ENCODE measurements at places on chromosomes 6 and 20. TPM values are rescaled to one million over a fixed set of nuclear protein-coding genes. Genes with fewer than 3 reads are reported as not detected.

The GMEB2 gene
- total RNA-seq: 7.4 TPM

The CCDC170 gene
- 1.8 TPM for total RNA-seq

DNA sequence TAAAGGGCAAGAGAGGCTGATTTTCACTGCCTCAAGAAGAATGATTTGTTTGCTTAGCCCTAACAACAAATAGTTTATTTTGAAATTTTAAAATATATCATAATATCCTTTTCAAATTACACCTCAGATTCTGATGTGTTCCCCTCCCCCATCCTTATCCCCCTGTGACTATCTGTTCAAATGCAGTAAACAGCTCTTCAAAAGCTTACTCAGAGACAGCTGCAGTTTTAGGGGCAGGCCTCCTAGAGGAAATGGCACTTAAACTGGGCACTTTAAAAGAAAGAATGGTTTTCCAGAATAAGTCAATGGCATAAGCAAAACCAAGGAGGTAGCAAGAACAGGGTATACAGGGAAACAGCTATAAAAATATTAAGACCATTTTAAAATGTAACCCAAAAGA lies 118.6 kb upstream of the UST start:
- DNase-seq: no peak

The CYP39A1 gene
- total RNA-seq: 4.3 TPM

DNA sequence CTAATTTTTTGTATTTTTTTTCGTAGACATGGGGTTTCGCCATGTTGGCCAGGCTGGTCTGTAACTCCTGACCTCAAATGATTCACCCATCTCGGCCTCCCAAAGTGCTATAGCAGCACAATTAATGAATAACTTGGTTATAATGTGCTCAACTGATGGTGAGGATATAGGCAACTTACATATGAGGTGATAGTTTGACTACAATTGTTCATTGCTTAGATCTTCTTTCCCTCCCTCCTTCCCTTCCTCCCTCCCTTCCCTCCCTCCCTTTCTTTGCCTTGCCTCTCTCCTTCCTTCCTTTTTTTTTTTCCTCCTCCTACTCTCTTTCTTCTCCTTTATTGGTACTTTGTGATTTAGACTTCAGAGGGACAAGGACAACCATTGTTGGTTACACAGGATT lies 151.2 kb downstream of the RNF144B start:
- DNase-seq: no peak

DNA sequence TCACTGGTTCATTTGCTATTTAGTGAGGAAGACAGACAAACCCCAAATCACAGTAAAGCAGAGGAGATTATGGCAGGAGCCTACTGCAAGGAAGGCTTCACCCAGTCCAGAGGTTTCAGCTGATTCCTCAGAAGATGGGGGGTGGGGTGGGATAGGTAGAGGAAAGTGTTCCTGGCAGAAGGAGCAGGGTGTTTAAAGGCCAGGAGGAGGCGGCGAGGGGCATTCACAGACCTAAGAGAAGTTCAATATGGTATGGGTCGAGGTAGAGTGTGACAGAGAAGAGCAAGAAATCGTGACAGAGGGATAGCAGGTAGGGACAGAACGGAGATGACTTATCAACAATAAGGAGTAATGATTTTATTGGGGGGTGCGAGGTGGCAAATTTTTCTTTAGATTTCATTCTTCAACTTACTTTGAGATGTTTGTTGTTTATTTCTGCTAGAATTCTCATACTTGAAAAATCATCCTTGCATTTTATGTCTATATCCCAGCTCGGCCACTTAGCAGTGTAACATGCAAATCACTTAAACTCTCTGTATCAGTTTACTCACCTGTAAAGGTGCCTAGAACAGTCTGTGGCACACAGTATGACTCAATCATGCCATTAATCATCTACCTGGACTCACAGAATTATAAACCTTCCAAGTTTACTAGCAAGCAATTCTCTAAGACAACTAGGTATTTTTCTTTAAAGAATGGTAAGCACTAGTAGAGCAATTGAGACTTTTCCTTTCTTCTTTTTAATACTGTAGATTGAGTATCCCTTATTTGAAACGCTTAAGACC lies 176.7 kb downstream of the REV3L start:
- DNase-seq: peak; percentile 34

DNA sequence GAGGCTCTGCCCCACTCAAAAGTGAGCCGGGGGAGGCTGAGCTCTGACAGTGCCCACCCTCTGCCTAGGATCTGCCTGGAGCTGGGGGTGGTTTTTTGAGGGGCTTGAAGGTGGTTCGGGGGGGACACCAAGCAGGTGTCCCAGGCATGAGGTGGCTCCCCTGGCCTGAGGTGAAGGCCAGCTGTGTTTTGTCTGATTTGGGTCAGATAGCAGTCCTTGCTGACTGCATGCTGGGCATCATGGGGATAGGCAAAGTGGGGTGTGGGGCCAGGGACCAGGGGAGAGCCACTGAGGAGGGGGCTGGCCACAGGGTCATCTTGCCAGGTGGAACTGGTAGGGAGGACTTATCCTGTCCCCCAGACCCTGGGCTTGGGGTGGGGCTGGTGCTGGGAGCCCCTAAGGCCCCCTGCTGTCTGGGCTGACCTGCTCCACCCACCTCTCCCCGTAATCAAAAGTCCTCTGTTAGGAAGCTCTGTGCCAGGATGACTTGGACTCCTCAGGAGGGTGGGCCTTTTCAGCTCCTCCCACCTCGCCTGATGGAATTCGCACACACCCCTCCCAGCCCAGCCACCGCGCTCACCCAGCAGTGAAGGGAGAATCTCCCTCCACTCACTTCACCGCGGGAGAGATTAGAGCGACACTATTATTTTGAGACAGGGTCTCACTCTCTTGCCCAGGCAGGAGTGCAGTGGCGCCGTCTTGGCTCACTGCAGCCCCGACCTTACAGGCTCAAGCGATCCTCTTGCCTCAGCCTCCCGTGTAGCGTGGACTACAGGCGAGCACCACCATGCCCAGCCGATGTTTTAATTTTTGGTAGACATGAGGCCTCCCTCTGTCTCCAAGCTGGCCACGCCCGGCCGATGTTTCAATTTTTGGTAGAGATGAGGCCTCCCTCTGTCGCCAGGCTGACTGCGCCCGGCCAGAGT lies 1.5 kb upstream of the COL9A3 start:
- peak; percentile 98 for DNase-seq

- DNase-seq: peak; percentile 98
Observed at GRCh38 chr20:64083378-64083803, 807 bp downstream of the LKAAEAR1 start.

The MROH8 gene
- total RNA-seq: 1.8 TPM

DNA sequence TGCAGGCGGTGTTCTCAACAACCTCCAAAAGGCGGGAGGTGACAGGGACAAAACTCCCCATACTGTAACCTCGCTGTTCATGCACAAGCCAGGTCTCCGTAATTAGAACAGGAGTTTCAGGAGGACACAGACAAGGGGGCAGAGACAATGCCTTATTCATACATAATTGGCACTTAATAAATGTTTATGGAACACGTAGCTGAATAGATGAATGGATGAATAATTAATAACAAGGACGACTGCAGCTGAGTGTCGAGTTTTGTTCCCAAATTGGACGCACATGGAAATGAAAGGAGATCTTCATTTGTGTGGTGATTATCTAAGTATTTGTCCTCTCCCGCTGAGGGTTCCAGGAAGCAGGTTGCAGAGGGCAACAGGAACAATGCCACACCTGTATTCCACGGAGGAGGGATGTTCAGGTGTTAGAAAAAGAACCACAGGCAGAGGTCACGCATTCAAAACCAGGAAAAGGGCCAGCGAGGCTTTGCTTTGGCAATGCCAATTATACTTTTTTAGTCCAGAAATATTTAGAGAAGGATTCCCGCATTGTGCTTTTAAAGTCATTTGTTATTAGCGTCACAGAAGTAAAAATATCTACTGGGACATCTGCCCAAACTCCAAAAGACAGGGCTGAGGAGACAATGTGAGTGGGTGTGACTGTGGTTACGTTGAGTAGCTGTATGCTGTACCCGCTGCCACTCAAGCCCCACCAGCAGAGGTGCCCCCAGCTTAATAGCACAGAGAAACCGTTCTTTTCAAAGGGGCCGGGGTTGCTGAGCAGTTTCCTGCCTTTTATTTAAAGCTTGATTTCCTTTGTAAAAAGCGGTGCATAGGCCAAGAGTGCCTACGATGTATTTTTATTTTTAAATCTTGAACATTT lies 123.3 kb downstream of the PXDC1 start:
- DNase-seq: no peak

- no peak for DNase-seq
Observed at GRCh38 chr6:79034865-79035264, 43.2 kb downstream of the PHIP start.

GRCh38 chr6:2766767-2767656 lies 1.8 kb downstream of the WRNIP1 start:
- DNase-seq: no peak

DNA sequence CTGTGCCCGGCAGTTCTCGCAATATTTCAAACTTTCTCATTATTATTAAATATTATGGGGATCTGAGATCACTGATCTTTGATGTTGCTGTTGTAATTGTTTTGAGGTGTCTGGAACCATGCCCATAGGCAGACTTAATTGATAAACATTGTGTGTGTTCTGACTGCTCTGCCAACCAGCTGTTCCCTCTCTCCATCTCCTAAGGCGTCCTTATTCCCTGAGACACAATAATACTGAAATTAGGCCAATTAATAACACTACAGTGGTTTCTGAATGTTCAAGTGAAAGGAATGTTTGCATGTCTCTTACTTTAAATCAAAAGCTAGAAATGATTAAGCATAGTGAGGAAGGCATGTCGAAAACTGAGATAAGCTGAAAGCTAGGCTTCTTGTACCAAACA lies 7.6 kb downstream of the MAPK14 start:
- DNase-seq: no peak

DNA sequence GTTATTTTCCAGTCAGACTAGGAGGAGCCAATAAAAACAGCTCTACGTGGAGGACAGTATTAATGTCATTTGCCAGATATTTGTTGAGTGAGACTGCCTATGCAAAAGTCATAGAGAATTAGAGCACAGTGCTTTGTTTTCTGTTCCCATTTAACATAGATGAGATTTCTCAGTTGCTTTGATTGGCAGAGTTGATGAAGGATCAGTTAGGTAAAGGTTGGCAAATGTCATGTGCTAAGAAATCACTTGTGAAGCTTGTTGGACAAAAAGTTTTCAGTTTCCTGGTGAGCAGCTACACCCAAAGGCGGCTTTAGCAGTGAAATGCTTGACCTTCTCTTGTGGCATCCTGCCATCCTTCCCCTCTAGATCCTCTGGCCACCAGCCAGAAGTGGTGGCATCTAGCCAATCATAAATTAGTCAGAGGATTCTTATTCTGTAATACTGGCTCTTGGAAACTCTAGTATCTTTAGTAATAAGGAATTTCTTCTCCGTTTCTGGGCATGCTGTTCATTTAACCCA lies 37.0 kb downstream of the BCKDHB start:
- DNase-seq: peak; percentile 29

GRCh38 chr20:7452890-7453289 lies 487.4 kb downstream of the HAO1 start:
- no peak for DNase-seq

- DNase-seq: peak; percentile 98
Observed at GRCh38 chr20:41177636-41178035, 40.3 kb downstream of the PLCG1 start.

The TCP11 gene
- total RNA-seq: 0.72 TPM

The TRIM26 gene
- 29.3 TPM for total RNA-seq

The RRBP1 gene
- 126 TPM for total RNA-seq

DNA sequence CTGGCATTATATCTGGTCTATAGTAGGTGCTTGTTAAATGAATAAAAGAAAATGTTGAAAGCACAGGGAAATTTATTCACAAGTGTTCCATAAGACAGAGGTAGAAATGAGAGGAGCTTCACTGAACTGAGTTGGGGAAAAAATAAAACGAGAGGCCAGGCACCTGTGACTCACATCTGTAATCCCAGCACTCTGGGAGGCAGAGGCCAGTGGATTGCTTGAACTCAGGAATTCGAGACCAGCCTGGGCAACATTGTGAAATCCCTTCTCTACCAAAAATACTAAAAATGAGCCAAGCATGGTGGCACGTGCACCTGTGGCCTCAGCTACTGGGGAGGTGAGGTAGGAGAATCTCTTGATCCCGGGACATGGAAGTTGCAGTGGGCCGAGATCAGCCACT lies 28.1 kb upstream of the IBTK start:
- DNase-seq: no peak

The DEFB127 gene
- not detected for total RNA-seq
